ENCODE measurements at places on chromosomes 4 and X.

DNA sequence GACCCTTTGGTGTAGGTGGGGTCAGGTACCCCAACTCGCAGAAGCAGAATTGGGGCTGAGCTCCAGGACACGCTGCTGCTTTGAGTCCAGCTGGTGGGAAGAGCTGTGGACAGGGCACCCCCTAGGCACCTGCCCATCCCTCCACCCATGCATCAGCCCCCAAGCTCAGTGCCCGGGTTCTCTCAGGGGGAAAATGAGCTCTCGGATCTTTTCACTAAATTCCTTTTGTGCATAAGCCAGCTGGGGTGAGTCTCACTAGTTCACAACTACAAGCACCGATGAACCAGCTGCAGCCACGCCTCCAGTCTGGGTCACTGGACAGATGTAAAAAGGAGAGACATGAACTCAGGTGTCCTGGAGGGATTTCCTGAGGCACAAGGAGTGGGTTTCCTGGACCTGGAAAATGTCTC is 286.8 kb downstream of the CRLF2 start:
- no peak for DNase-seq

DNA sequence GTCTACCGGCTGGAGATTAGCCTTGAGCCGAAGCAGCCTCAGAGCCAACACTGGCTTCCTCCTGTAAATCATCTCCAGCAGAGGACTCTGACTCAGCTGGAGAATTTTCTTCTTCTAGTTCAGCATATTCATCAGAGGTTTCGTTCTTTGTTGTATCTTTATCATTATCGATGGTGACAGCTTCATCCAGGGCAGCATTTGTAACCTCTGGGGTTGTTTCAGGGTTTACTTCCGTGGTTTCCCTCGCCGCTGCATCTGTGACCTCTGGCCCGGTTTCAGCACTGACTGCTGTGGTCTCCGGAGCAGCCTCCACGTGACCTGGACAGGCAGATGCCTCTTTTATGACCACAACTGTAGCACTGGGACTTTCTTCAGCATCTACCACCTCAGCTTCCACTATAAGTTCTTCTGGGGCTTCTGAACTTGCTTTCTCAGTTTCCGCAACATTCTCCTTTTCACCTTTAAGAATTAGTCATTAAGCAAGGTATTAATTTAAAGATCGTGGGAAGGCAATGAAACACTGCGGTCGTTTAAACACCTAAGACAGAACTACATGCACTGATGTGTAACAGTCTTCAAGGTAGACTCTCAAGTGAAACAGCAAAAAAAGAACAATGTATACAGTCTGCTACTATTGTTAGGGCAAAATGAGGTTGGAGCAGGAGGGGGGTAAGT is 13.3 kb downstream of the MGARP start:
- DNase-seq, result no peak

DNA sequence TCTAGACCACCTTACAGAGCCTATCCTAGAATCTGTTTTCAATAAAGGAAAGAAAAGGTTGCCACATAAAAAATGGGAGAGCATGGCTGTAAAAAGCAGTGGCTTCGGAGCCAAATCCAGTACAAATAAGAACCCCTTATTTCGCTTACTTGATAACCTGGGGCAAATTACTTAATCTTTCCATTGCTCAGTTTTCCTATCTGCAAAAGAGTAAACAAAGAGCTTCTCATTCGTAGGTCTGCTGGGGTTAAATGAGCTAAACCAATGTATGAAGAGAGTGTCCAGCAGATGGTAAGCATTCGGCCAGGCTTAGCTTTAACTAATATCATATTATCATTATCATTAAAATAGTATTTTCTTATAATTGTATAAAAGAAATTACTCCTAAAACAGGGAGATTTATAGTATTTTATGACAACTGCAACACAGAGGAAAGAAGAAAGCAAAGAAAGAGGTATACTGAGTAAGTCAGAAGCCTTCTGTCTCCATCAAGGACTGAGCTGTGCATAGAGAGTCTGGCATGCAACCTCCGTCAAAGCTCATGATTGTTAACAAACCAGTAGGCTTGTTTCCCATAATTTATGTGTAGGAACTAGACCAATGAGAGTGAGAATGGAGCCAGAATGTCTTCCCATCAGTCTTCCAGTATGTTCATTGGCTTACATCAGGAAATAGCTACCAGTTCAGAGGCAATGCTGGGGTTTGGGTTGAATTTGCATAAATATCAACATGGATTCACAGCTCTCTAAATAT is 364.9 kb downstream of the UNC5C start:
- no peak for DNase-seq

DNA sequence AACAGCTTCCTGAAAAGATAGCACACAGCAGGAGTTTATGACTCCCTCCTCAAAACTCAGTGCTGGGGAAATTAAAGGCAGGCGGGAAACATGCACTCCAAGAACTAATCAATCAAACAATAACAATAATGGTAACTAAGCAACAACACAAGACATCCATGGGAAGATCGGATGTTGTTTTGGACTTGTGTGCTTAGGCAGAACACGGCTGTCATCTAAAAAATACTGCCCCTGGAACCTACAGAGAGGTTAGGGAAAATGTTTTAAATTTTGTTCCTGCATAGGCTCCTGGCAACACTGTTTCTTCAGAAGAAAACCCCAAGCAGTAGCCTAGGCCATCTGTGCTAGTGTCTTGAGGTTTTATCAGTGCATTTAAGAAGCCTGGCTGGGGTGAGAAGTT is 1378.2 kb downstream of the STIM2 start:
- no peak for DNase-seq

GRCh38 chrX:13051529-13052172 is 7.2 kb upstream of the FAM9C start:
- DNase-seq, result no peak

DNA sequence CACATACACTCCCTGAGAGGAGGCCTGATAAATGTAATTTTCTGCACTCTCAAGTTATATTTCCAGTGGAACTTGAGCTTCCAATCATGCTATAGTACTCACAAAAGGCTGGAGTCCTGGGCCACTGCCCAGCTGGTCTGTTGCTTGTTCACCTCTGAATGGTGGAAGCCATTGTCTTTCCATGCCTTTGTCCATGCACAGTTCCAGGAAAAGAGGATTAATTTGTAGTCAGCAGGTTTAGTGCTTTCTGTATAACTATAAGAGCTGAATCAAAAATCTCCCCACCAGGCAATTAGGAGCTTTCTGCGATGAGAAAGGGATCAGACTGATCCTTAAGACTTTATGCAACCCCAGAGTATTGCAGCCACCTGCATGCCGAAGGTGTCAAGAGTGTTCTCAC is 195.4 kb upstream of the PGRMC2 start:
- no peak for DNase-seq

- no peak for DNase-seq
Measured at GRCh38 chr4:1356181-1356998, 9.4 kb downstream of the UVSSA start.

DNA sequence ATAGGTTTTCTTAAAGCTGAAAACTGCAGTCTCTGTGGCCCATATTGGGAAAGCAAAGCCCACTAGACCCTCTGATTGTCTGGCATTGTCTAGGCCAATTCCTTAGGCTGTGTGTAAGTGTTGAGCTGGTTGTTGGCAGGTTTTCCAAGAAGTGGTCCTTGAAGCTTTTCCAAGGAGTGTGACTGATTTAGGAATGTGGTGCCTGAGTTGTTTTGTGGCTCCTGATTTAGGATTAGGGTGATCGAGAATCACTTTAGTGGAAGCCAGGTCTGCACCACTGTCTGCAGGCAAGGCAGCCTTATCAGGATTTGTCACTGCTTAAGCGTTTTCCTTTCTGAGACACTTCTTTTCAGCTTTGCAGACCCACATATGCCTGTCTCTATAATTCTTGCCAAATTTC is 339.0 kb upstream of the DDX53 start:
- no peak for DNase-seq

GRCh38 chr4:129037093-129037492 is 56.2 kb downstream of the SCLT1 start:
- DNase-seq, result no peak

GRCh38 chrX:129600981-129601424 is 53.8 kb downstream of the APLN start:
- DNase-seq, result no peak

DNA sequence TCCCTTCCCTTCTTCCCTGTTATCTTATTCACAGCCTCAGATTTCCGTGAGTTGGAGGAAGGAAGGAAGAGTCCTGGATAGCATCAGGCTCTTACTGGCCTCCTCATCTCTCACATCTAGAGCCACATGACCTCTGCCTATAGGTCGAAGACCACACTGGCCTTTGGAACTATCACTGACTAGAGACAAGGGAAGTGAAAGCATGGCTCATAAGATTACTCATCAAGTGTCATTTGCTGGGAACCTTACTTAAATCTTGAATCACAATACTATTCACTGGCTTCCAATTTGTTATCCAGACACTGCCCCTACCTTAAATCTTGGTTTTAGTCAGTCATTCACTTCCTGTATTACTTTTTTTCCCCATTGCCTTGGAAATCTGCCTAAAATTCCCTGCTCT is 61.6 kb upstream of the MTMR8 start:
- no peak for DNase-seq

- no peak for DNase-seq
Measured at GRCh38 chr4:143337600-143338287, 1.1 kb downstream of the GAB1 start.

Data from cortex of kidney (tissue), 1 donor.